ENCODE measurements at places on chromosomes 12 and 14.

GRCh38 chr12:3233797-3234196 lies 156.6 kb downstream of the TSPAN9 start:
- H3K36me3 ChIP-seq, result no peaks in the 10 kb centered on the region
- no peak for DNase-seq
- H3K27ac ChIP-seq, result no peak overlapping the region
- peaks cover 36% of the 10 kb centered on the region for H3K4me1 ChIP-seq
- no peaks in the 10 kb centered on the region for H3K27me3 ChIP-seq

DNA sequence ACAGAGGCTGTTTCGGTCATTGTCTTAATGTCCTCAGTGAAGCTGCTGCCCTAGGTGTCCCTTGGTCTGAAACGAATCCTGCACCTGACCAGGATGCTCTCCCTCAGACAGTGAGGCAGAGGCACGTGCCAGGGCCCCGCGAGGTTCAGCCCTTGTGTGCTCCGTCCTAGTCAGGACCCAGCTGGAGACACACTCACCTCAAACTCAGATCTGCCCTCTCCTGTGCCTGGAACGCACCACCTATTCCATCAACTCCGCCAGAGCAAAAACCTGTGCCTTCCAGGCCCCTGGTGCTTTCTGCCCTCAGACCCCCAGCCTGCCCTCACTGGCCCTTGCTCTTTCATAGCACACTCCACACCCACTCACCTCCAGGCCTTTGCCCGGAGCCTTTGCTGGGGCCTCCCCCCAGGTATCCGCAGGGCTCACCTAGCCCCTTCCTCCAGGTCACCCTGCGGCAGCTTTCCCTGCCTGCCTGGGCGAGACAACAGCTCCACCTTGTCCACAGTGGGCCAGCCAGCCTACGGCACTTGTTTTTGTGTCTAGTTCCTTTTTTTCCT lies 150.6 kb downstream of the BCL11B start:
- H3K27ac ChIP-seq, result no peak overlapping the region
- no peak overlapping the region for H3K4me3 ChIP-seq
- no peaks in the 10 kb centered on the region for H3K4me1 ChIP-seq
- H3K36me3 ChIP-seq, result no peaks in the 10 kb centered on the region
- DNase-seq, result no peak

GRCh38 chr12:105906561-105906960 lies 232.2 kb downstream of the NUAK1 start:
- DNase-seq, result no peak
- H3K27me3 ChIP-seq, result no peaks in the 10 kb centered on the region
- no peak overlapping the region for H3K27ac ChIP-seq
- H3K4me3 ChIP-seq, result no peak overlapping the region
- H3K36me3 ChIP-seq, result no peaks in the 10 kb centered on the region

- H3K36me3 ChIP-seq, result no peaks in the 10 kb centered on the region
- no peaks in the 10 kb centered on the region for H3K27me3 ChIP-seq
- H3K4me1 ChIP-seq, result no peaks in the 10 kb centered on the region
- peak; percentile 22 for DNase-seq
Observed at GRCh38 chr12:28759333-28759732, 389.7 kb upstream of the FAR2 start.

DNA sequence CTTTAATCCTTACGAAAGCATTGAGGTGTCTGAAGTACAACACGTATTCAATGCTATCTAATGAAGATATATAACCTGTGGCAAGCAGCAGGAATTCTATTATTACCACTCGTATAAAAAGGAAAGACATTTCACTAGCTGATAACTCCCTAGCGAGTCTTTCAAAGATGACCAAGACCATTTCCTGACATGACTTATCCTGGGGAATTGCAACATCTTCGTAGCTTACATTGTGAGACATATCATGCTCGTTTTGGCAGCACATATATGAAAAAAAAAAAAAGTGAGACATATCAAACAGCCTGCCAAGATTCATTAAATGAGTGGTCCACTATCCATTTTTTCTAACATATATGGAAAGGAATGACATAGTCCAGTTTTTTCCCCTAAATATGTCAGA lies 337.0 kb downstream of the FSCB start:
- H3K4me3 ChIP-seq, result no peak overlapping the region
- no peaks in the 10 kb centered on the region for H3K36me3 ChIP-seq
- no peaks in the 10 kb centered on the region for H3K4me1 ChIP-seq
- H3K27me3 ChIP-seq, result no peaks in the 10 kb centered on the region
- DNase-seq, result peak; percentile 36

- peaks cover 12% of the 10 kb centered on the region for H3K4me1 ChIP-seq
- peaks cover 30% of the 10 kb centered on the region for H3K36me3 ChIP-seq
- no peak overlapping the region for H3K27ac ChIP-seq
- no peaks in the 10 kb centered on the region for H3K27me3 ChIP-seq
Observed at GRCh38 chr14:101857226-101857625, 95.7 kb downstream of the PPP2R5C start.

GRCh38 chr12:129911428-129912049 lies 7.7 kb upstream of the TMEM132D start:
- no peaks in the 10 kb centered on the region for H3K4me1 ChIP-seq
- no peak overlapping the region for H3K4me3 ChIP-seq
- peaks cover 21% of the 10 kb centered on the region for H3K27me3 ChIP-seq

- H3K36me3 ChIP-seq, result no peaks in the 10 kb centered on the region
- no peak overlapping the region for H3K27ac ChIP-seq
- no peaks in the 10 kb centered on the region for H3K4me1 ChIP-seq
Observed at GRCh38 chr12:99996095-99996494, 11.4 kb upstream of the ANKS1B start.

- H3K36me3 ChIP-seq, result no peaks in the 10 kb centered on the region
- no peaks in the 10 kb centered on the region for H3K27me3 ChIP-seq
- H3K4me1 ChIP-seq, result no peaks in the 10 kb centered on the region
Observed at GRCh38 chr12:127819056-127819455, 447.9 kb upstream of the TMEM132C start.

DNA sequence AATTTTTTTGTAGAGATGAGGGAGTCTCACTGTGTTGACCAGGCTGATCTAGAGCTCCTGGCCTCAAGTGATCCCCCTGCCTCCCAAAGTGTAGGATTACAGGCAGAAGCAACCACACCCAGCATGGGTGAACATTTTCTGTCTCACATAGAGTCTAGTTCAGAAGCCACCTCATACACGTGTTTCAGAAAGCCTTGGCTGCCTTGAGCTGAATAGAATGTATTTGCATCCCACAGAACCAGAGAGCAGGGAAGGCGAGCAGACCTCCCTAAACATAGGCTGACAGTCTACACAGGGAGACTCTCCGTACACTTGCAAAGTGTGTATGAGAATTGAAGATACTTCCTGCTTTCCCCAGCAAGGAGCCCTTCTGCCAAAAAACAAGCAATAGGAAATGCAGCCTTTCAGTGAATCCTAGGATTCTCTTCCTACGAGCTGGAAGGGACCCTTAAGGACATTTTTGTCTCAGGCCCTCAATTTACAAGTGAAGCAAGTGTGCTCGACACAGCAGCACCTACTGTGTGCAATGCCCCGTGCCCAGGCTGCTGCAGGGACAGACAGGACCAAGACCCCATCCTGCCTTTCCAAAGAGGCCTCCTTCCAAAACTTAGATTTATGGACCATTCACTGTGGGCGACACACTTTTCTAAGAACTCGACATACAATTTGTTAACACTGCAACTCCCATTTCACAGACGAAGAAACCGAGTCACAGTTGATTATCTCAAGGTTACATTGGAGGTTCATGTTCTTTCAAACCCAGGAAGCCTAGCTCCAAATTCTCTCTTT lies 11.2 kb downstream of the NUAK1 start:
- no peaks in the 10 kb centered on the region for H3K27me3 ChIP-seq
- peak overlapping the region; percentile 21 for H3K27ac ChIP-seq
- H3K4me1 ChIP-seq, result peaks cover 35% of the 10 kb centered on the region
- peak; percentile 50 for DNase-seq
- H3K36me3 ChIP-seq, result peaks cover 5% of the 10 kb centered on the region

DNA sequence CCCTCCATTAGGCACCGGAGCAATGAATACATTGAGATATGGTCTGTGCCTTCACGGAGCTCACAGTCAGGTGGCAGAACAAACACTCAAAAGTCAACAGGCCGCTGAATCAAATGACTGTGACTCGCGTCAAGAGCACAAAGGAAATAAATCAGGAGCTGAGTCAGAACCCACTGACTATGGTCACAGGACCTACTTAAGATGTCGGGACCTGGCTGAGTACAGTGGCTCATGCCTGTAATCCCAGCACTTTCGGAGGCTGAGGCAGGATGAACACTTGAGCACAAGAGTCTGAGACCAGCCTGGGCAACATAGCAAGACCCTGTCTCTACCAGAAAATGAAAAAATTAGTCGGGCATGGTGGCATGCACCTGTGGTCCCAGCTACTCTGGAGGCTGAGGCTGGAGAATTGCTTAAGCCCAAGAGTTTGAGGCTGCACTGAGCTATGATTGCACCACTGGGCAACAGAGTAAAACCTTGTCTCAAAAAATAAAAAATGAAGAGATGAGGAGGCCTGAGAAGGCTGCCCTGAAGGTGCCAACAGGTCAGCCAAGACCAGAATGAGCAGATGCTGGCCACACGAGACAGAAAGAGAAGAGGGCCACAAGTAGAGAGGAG lies 19.9 kb downstream of the TMEM233 start:
- no peaks in the 10 kb centered on the region for H3K36me3 ChIP-seq
- no peak for DNase-seq
- no peak overlapping the region for H3K4me3 ChIP-seq
- H3K4me1 ChIP-seq, result no peaks in the 10 kb centered on the region

GRCh38 chr12:29024117-29024516 lies 125.0 kb upstream of the FAR2 start:
- no peaks in the 10 kb centered on the region for H3K4me1 ChIP-seq
- no peaks in the 10 kb centered on the region for H3K36me3 ChIP-seq
- H3K27me3 ChIP-seq, result no peaks in the 10 kb centered on the region

GRCh38 chr12:2719392-2719791 lies 75.4 kb upstream of the FKBP4 start:
- H3K4me1 ChIP-seq, result no peaks in the 10 kb centered on the region
- H3K4me3 ChIP-seq, result no peak overlapping the region
- H3K27ac ChIP-seq, result no peak overlapping the region
- H3K36me3 ChIP-seq, result no peaks in the 10 kb centered on the region
- DNase-seq, result peak; percentile 7

GRCh38 chr14:103504991-103505565 lies 17.6 kb downstream of the CKB start:
- H3K27me3 ChIP-seq, result no peaks in the 10 kb centered on the region
- H3K36me3 ChIP-seq, result peaks cover 75% of the 10 kb centered on the region
- no peak overlapping the region for H3K4me3 ChIP-seq

GRCh38 chr12:116855744-116856470 lies 25.3 kb downstream of the HRK start:
- peaks cover 61% of the 10 kb centered on the region for H3K27me3 ChIP-seq
- no peak overlapping the region for H3K27ac ChIP-seq
- peaks cover 1% of the 10 kb centered on the region for H3K4me1 ChIP-seq
- no peaks in the 10 kb centered on the region for H3K36me3 ChIP-seq
- no peak overlapping the region for H3K4me3 ChIP-seq
- DNase-seq, result no peak

DNA sequence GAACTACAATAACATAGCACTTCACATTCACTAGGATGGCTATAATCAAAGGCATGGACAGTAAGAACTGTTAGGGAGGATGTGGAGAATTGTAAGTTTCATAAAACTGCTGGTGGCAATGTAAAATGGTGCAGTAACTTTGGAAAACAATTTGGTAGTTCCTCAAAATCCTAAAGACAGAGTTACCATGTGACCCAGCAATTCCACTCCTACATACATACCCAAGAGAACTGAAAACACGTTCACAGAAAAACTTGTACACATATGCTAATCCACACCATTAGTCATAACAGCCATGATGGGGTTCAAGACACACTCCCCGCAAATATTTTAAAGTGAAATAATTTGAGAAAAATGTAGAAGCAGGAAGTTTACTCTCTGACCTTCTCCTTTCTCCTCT lies 31.7 kb downstream of the GALC start:
- no peak overlapping the region for H3K27ac ChIP-seq
- H3K27me3 ChIP-seq, result no peaks in the 10 kb centered on the region
- no peak for DNase-seq
- H3K36me3 ChIP-seq, result no peaks in the 10 kb centered on the region
- no peaks in the 10 kb centered on the region for H3K4me1 ChIP-seq

DNA sequence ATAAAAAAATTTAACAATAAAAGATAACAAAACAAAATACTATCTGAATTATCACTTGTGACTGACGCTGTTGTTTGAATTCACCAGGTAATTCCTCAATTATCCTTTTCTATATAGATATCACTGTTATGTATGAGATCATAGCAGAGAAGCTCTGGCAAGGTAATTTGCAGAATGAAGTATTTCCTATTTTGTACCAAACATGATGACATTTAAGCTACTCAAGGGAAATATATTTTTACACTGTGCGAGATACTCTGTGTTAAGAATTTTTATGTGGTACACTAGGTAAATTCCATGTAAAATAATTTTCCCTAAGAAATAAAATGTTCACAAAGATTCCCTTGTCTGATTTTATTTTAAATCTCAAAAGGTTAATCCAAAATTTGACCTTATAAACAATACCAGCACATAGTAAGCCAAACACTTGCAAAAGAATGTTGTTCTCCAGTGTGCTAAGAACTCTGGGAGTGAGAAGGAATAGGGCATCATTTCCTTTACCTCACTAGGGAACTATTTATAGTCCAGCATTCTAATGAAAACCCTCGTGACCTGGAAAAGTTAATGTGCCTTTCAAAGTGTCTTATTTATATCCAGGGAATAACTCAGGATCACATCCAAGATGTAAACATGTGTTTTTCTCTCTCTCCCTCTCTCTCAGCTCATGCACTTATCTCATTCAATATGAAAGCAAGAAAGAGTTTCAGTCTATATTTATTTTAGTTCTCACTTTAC lies 115.2 kb upstream of the RAP1B start:
- H3K27ac ChIP-seq, result no peak overlapping the region
- no peaks in the 10 kb centered on the region for H3K36me3 ChIP-seq
- no peaks in the 10 kb centered on the region for H3K27me3 ChIP-seq
- peak; percentile 86 for DNase-seq
- H3K4me3 ChIP-seq, result no peak overlapping the region

- no peaks in the 10 kb centered on the region for H3K36me3 ChIP-seq
- H3K4me3 ChIP-seq, result no peak overlapping the region
- no peak overlapping the region for H3K27ac ChIP-seq
- peaks cover 75% of the 10 kb centered on the region for H3K27me3 ChIP-seq
- no peaks in the 10 kb centered on the region for H3K4me1 ChIP-seq
Observed at GRCh38 chr14:75568140-75568539, 10.3 kb upstream of the FLVCR2 start.

DNA sequence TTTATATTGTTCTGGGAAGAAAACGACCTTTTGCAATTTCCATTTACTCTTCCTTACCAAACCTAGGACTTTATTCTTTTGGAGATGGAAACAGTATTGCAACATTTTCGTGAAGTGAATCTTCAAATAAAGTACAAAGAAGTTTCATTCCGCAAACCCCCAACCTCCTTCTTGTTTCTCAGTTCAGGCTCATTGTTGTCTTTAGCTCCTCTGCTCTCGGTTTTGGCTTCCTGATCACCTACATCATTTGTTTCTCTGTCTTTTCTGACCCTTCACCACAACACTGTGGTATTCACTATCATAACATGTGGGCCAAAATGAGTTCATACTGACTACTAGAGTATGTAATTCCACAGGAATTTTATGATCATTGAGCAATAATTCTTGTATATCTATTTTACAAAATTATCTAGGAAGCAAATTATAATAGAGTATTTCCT lies 266.8 kb downstream of the ADAMTS20 start:
- H3K4me3 ChIP-seq, result no peak overlapping the region
- no peaks in the 10 kb centered on the region for H3K27me3 ChIP-seq
- H3K27ac ChIP-seq, result peak overlapping the region; percentile 90
- peak; percentile 55 for DNase-seq

- H3K4me3 ChIP-seq, result no peak overlapping the region
- no peak for DNase-seq
- H3K36me3 ChIP-seq, result peaks cover 11% of the 10 kb centered on the region
- peaks cover 2% of the 10 kb centered on the region for H3K4me1 ChIP-seq
Observed at GRCh38 chr12:7123806-7124522, 4.7 kb downstream of the RBP5 start.

GRCh38 chr14:76050797-76051392 lies 65.3 kb downstream of the IFT43 start:
- no peak overlapping the region for H3K27ac ChIP-seq
- peaks cover 11% of the 10 kb centered on the region for H3K36me3 ChIP-seq
- no peaks in the 10 kb centered on the region for H3K4me1 ChIP-seq
- DNase-seq, result peak; percentile 62
- no peak overlapping the region for H3K4me3 ChIP-seq

Data from mesenchymal stem cell (in vitro differentiated cells and primary cell).